Heart left ventricle (tissue), 16 donors: ENCODE measurements at places on chromosomes 7 and 10. TPM values are rescaled to one million over a fixed set of nuclear protein-coding genes. Genes with fewer than 3 reads are reported as not detected.

GPNMB gene
- 561 TPM for total RNA-seq

WDR86 gene
- total RNA-seq, result not detected

SLC26A3 gene
- not detected for total RNA-seq

OR2A7 gene
- 0.23 TPM for total RNA-seq

KAZALD1 gene
- 5.1 TPM for total RNA-seq

TACC2 gene
- 334 TPM for total RNA-seq

SPACDR gene
- not detected for total RNA-seq

TRIM4 gene
- 7.3 TPM for total RNA-seq

DNA sequence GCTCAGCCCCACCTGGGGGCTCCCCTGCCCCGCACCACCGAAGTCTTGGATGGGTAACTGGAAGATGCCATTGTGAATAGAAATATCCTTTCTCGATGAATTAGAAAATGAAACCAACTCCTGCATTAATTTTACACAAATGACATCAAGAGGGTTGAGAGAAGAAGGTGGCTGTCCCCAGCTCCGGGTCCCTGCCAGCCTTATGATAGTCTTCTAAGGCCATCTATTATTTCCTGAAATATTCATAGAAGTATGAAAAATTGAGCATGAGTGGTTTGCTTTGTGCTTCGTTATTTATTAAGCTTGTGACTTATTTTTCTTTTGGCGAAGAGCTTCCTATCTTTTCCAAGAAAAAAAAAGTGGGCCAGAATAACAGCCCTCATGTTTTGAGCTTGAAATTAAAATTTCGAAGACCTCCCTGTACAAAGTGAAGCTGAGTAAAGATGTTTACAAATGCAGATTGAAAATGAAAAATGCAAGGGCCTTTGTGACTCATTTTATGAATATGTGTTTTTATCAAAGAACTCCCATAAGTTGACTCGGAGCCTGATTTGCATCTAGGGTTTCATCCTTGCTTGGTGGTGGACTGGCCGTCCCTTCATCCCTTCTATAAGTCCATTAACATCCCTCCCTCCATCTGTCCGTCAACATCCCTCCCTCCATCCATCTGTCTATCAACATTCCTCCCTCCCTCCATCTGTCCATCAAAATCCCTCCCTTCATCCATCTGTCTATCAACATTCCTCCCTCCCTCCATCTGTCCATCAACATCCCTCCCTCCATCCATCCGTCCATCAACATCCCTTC is 20.5 kb upstream of the CFAP46 start:
- H3K4me3 ChIP-seq, result peak overlapping the region; percentile 63
- DNase-seq, result no peak
- H3K27ac ChIP-seq, result peak overlapping the region; percentile 86
- H3K27me3 ChIP-seq, result no peaks in the 10 kb centered on the region
- peaks cover 51% of the 10 kb centered on the region for H3K4me1 ChIP-seq

GRCh38 chr10:98168147-98168546 is 33.7 kb downstream of the R3HCC1L start:
- no peaks in the 10 kb centered on the region for H3K27me3 ChIP-seq
- no peaks in the 10 kb centered on the region for H3K36me3 ChIP-seq
- DNase-seq, result no peak
- H3K4me3 ChIP-seq, result no peak overlapping the region
- peaks cover 3% of the 10 kb centered on the region for H3K4me1 ChIP-seq

GRCh38 chr7:17434841-17435692 is 136.6 kb downstream of the AHR start:
- H3K27me3 ChIP-seq, result no peaks in the 10 kb centered on the region
- no peak overlapping the region for H3K4me3 ChIP-seq
- H3K36me3 ChIP-seq, result no peaks in the 10 kb centered on the region
- no peak for DNase-seq

GRCh38 chr10:115052226-115052625 is 40.9 kb upstream of the ATRNL1 start:
- H3K27me3 ChIP-seq, result no peaks in the 10 kb centered on the region
- H3K4me3 ChIP-seq, result no peak overlapping the region
- no peak for DNase-seq
- H3K4me1 ChIP-seq, result peaks cover 7% of the 10 kb centered on the region

DNA sequence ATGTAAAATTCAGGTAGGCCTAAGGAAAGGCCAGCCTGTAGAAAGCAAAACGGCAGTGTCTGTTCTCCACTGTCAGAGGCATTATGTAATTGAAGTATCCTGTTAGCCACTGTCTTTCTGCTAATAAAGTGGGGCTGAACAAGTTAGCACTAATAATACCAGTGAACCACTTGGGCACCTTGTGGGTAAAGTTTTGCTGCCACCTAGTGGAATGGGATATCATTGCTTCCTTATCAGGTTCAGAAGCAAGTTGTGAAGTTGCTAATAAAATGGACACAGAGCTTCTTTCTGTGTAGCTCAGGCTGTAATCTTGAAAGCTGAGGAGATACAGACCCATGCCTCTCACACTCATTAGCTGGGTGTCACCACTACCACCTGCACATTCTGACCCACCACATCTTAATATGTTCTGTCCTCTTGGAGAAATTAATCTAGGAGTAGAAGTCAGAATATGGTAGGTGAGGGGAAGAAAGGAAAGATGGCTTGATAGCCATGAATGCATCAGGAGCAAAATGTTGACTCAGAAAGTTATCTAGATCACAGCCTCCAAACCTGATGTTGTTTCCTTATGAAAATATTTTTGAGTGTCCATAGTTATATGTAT is 175.1 kb downstream of the SEPTIN7 start:
- no peak for DNase-seq
- H3K27me3 ChIP-seq, result no peaks in the 10 kb centered on the region
- H3K36me3 ChIP-seq, result no peaks in the 10 kb centered on the region
- H3K4me3 ChIP-seq, result no peak overlapping the region

GRCh38 chr10:6173203-6173602 is 29.5 kb upstream of the PFKFB3 start:
- DNase-seq, result no peak
- H3K36me3 ChIP-seq, result no peaks in the 10 kb centered on the region
- no peak overlapping the region for H3K27ac ChIP-seq
- peaks cover 92% of the 10 kb centered on the region for H3K4me1 ChIP-seq

DNA sequence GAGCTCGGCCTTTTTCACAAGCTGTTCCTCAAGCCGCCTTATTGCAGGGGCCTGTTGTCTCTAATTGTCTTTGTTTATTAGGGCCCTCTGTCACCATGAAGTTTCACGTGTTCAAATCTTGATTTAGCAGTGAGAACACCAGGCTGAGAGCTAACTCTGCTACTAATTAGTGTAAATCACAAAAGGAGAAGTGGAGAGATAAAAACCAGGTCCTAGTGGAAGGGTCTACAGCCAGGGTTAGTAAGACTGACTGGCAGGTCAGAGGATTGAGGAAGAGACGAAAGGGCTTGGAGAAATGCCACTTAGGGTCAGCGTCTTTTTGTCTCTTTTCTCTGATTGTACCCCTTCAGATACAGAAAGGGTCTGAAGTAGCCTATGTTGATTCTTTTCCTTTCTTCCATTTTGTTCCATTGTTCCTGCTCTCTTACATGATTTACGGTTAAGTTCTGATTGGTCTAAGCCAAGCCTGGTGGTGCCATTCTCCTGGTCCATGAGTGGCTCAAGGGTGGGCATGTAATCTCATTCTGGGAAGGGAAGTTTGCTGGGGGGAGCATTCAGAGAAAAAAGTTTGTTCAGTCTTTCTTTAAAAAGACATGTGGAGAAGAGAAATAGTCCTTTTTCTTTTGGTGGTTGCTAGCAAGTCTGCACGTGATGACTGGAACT is 21.3 kb downstream of the SSMEM1 start:
- no peaks in the 10 kb centered on the region for H3K36me3 ChIP-seq
- no peaks in the 10 kb centered on the region for H3K27me3 ChIP-seq
- H3K4me3 ChIP-seq, result no peak overlapping the region
- no peak for DNase-seq

GRCh38 chr10:108327706-108328105 is 1163.2 kb upstream of the SORCS1 start:
- no peak overlapping the region for H3K27ac ChIP-seq
- no peaks in the 10 kb centered on the region for H3K27me3 ChIP-seq
- no peak overlapping the region for H3K4me3 ChIP-seq
- no peaks in the 10 kb centered on the region for H3K36me3 ChIP-seq
- DNase-seq, result no peak

GRCh38 chr7:14747701-14748100 is 154.8 kb downstream of the DGKB start:
- no peak for DNase-seq
- H3K27ac ChIP-seq, result no peak overlapping the region
- H3K27me3 ChIP-seq, result no peaks in the 10 kb centered on the region
- no peak overlapping the region for H3K4me3 ChIP-seq
- no peaks in the 10 kb centered on the region for H3K4me1 ChIP-seq

- H3K36me3 ChIP-seq, result no peaks in the 10 kb centered on the region
- no peaks in the 10 kb centered on the region for H3K27me3 ChIP-seq
- DNase-seq, result no peak
- H3K27ac ChIP-seq, result no peak overlapping the region
- H3K4me1 ChIP-seq, result no peaks in the 10 kb centered on the region
Measured at GRCh38 chr10:15558136-15558535, 161.6 kb downstream of the ITGA8 start.

DNA sequence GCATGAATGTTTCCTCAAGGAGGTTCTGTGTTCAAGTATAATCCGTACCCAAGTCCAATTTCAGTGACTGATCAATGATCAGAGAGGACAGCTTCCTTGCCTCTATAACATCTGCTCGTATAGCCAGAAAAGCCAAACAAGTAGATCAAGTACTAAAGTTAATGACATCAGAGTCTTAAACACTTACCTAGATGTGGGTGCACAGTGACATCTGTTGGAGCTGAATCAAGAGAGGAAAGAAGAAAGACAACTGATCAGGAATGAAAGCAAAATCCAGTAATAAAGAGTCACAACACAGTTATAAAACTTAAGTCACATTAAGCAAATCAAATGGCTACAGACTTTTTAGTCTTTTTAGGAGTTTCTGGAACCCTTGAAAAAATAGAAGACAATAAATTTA is 236.5 kb downstream of the RELN start:
- DNase-seq, result no peak
- H3K36me3 ChIP-seq, result no peaks in the 10 kb centered on the region
- H3K4me1 ChIP-seq, result no peaks in the 10 kb centered on the region
- H3K27me3 ChIP-seq, result no peaks in the 10 kb centered on the region
- no peak overlapping the region for H3K27ac ChIP-seq
- no peak overlapping the region for H3K4me3 ChIP-seq

DNA sequence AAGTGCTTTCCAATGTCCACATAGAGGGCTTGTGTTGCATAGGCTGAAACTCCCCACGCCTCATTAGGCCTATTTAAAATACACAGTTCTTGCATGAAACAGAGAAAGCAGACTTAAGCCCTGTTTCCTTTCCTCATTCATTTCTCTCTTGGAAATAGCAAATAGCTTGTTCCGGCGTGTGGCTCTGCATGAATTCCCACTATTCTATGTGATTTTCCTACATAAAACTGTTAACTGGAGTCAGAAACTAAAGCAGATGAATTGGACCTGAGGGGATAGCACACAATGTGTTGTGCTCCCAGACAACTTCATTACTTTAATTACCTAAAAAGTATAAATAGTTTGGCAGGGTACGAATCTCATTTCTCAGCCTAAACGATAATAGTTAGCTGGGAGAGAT is 981.5 kb downstream of the SORCS1 start:
- H3K27ac ChIP-seq, result no peak overlapping the region
- no peaks in the 10 kb centered on the region for H3K36me3 ChIP-seq
- no peak overlapping the region for H3K4me3 ChIP-seq
- peaks cover 3% of the 10 kb centered on the region for H3K27me3 ChIP-seq
- no peaks in the 10 kb centered on the region for H3K4me1 ChIP-seq
- no peak for DNase-seq

- peak overlapping the region; percentile 79 for H3K27ac ChIP-seq
- peak; percentile 86 for DNase-seq
- no peak overlapping the region for H3K4me3 ChIP-seq
- no peaks in the 10 kb centered on the region for H3K27me3 ChIP-seq
- no peaks in the 10 kb centered on the region for H3K36me3 ChIP-seq
Measured at GRCh38 chr7:22561321-22561811, 61.4 kb upstream of the STEAP1B start.

DNA sequence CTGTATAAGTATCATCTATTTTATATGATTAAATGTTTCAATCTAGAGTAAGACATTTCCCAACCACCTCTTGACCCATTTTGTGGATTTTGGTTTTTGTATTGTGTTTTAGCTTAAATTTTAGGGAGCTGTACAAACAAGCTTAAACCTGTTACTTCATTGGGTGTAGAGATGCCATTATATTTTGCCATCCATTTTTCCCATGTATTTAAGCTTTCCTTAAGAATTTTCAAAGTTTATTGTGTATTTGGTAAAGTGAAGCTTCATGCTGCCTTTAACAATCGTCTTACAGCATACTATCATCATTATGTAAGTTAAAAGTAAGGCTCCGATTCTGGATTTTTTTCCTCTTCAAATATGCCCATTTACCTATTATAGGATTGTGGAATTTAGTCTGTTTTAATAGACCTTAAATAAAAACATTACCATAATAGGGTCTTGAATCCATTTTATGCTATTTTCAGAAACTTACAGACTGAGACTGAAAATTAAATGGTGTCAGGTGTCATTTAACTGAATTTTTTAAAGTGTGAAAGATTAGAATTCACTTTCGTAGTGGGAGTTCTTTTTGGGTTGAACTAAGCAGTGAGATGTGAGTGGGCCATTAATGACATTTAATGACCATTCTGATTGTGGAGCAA is 2.2 kb downstream of the KMT2E start:
- no peaks in the 10 kb centered on the region for H3K36me3 ChIP-seq
- H3K4me3 ChIP-seq, result peak overlapping the region; percentile 75
- DNase-seq, result no peak
- peak overlapping the region; percentile 100 for H3K27ac ChIP-seq
- peaks cover 27% of the 10 kb centered on the region for H3K4me1 ChIP-seq

- H3K27me3 ChIP-seq, result no peaks in the 10 kb centered on the region
- H3K36me3 ChIP-seq, result peaks cover 48% of the 10 kb centered on the region
- H3K4me3 ChIP-seq, result no peak overlapping the region
- H3K27ac ChIP-seq, result peak overlapping the region; percentile 81
Measured at GRCh38 chr7:135160098-135160857, 10.2 kb downstream of the CYREN start.

GRCh38 chr7:115363916-115364315 is 442.0 kb downstream of the MDFIC start:
- no peak overlapping the region for H3K27ac ChIP-seq
- H3K4me3 ChIP-seq, result no peak overlapping the region
- no peaks in the 10 kb centered on the region for H3K36me3 ChIP-seq
- no peaks in the 10 kb centered on the region for H3K4me1 ChIP-seq
- DNase-seq, result no peak

DNA sequence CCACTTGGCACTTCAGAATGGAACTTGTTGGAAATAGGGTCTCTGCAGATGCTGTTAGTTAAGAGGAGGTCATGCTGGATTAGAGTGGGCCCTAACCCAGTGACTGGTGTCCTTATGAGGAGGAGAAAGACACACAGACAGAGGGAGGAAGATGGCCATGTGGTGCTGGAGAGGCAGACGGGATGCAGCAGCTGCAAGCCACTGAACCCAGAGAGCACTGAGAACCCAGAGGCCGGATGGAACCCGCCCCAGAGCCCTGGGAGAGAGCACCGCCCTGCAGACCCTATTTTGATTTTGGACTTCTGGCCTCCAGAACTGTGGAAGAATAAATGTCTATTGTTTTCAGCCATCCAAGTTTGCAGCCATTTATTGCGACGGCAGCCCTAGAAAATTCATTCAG is 58.0 kb upstream of the EBF3 start:
- H3K4me1 ChIP-seq, result no peaks in the 10 kb centered on the region
- H3K4me3 ChIP-seq, result no peak overlapping the region
- H3K36me3 ChIP-seq, result no peaks in the 10 kb centered on the region
- H3K27me3 ChIP-seq, result no peaks in the 10 kb centered on the region
- H3K27ac ChIP-seq, result no peak overlapping the region
- DNase-seq, result no peak

- H3K27me3 ChIP-seq, result no peaks in the 10 kb centered on the region
- DNase-seq, result no peak
- no peak overlapping the region for H3K4me3 ChIP-seq
- H3K36me3 ChIP-seq, result no peaks in the 10 kb centered on the region
Measured at GRCh38 chr7:69739190-69739589, 140.9 kb downstream of the AUTS2 start.
